Osteoblast (primary cell): ENCODE measurements at places on chromosomes 3 and 15. TPM values are rescaled to one million over a fixed set of nuclear protein-coding genes. Genes with fewer than 3 reads are reported as not detected.

DNA sequence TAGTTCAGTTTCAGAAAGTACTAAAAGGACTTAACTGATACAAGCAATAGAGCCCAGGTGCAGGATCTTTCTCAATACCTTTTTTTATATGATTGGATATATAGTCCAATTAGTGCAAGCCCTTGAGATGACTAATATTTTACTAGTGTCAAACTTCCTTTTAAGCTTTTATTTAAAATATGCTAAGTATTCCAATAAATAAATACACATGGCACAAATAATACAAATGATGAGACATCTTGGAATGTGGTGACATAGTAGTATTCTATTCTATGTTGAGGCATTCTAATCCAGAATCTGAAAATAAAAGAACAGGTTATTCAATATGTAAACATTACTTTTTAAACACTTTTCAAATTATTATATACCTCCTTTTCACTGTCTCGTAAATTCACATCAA, 670.0 kb downstream of the SI start:
- no peak overlapping the region for H3K27ac ChIP-seq
- H3K36me3 ChIP-seq: no peaks in the 10 kb centered on the region
- H3K27me3 ChIP-seq: no peaks in the 10 kb centered on the region

DNA sequence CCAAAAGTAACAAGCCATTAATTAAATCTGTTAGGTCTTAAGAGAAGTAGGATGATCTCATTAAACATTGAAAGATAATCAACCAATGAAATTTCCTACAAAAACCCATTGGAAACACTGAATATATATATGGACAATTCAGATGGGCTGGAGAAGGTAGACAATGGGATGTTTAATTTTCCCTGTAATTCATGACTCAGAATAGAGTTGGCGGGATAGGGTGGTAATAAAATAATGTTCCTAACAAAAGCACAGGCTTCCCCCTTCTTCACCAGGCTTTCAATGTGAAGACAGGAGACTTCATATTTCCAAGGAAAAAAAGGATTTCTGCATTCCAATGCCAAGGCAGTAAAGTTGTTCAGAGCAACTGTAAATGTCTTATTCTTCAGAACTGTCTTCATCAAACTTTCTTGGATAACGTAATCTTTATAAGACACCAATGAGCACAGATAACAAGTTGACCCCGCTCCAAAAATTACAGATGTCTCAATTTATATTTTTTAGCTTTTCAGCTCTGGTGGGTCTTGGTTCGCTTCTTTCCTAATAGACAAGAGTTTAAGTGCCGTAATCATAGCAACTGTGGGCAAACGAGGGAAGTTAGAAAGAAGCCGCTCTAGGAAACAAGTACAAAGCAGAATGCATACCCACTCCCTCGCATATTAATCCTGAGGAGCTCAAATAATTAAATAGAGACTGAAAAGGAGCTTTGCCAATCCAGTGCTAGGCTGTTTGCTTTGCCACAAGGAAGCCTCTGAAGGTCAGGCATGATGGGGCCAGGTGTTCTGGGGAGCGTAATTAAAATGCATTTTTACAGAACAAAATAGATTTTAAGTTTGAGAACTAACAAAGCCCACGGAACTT, 377.0 kb downstream of the FOXP1 start:
- DNase-seq: no peak
- no peak overlapping the region for H3K4me3 ChIP-seq
- no peaks in the 10 kb centered on the region for H3K36me3 ChIP-seq
- H3K4me1 ChIP-seq: peaks cover 27% of the 10 kb centered on the region
- no peak overlapping the region for H3K27ac ChIP-seq

Gene GPR149
- not detected in 2 replicates for total RNA-seq

- no peaks in the 10 kb centered on the region for H3K27me3 ChIP-seq
- DNase-seq: no peak
- no peak overlapping the region for H3K4me3 ChIP-seq
- H3K36me3 ChIP-seq: peaks cover 4% of the 10 kb centered on the region
- H3K4me1 ChIP-seq: peaks cover 22% of the 10 kb centered on the region
- peak overlapping the region; percentile 58 for H3K27ac ChIP-seq
Measured at GRCh38 chr15:32746116-32746857, 28.5 kb downstream of the GREM1 start.

- no peak overlapping the region for H3K4me3 ChIP-seq
Measured at GRCh38 chr3:12737319-12737718, 21.7 kb downstream of the TMEM40 start.

DNA sequence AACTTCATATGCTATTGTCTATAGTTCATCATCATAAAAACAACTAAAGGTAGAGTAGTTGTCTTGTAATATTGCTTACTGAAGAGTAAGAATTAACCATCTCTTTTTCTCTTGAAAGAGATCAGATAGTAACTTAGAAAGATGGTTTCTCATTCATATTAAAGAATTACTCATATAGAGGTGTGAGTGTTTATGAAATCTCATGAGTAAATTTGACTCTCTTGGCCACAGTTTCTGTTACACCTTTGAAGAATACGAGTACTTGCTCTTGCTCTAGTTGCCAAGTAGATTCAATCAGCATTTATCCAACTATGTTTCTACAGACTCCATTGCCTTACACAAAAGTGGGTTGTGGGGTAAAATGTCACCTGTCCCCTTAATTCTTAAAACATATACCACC, 247.4 kb upstream of the MANF start:
- no peak overlapping the region for H3K27ac ChIP-seq
- H3K4me3 ChIP-seq: no peak overlapping the region
- H3K27me3 ChIP-seq: no peaks in the 10 kb centered on the region
- no peaks in the 10 kb centered on the region for H3K4me1 ChIP-seq
- no peaks in the 10 kb centered on the region for H3K36me3 ChIP-seq

DNA sequence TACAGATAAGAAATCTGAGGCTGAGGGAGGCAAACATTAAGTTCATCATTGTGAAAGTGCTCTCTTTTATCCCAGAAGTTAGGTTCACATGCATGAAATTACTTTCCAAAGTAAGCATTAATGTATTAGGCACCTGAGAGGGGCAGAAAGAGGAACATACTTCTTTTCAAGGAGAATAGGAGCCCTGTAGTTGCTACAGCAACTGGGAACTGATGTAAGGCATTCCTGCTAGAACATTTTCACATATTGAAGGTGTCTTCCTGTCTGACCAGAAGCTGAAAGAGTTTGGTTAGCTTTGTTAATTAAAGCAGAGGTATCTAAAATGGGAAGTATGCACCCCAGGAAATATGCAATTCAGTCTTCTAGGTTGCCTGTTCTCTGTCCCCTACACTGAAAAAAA, 65.5 kb upstream of the ZBTB20 start:
- peaks cover 2% of the 10 kb centered on the region for H3K4me1 ChIP-seq
- DNase-seq: no peak
- H3K27me3 ChIP-seq: no peaks in the 10 kb centered on the region
- H3K36me3 ChIP-seq: no peaks in the 10 kb centered on the region

GRCh38 chr3:46845397-46845859, 17.8 kb downstream of the MYL3 start:
- no peak overlapping the region for H3K27ac ChIP-seq
- H3K36me3 ChIP-seq: no peaks in the 10 kb centered on the region
- no peaks in the 10 kb centered on the region for H3K27me3 ChIP-seq
- peaks cover 15% of the 10 kb centered on the region for H3K4me1 ChIP-seq
- DNase-seq: peak; percentile 95
- H3K4me3 ChIP-seq: peak overlapping the region; percentile 74

- no peak for DNase-seq
- no peaks in the 10 kb centered on the region for H3K27me3 ChIP-seq
- H3K36me3 ChIP-seq: no peaks in the 10 kb centered on the region
- H3K4me1 ChIP-seq: no peaks in the 10 kb centered on the region
- no peak overlapping the region for H3K4me3 ChIP-seq
- H3K27ac ChIP-seq: no peak overlapping the region
Measured at GRCh38 chr3:192352142-192352541, 375.2 kb downstream of the FGF12 start.

GRCh38 chr3:94887065-94887464, 824.2 kb downstream of the NSUN3 start:
- no peak overlapping the region for H3K4me3 ChIP-seq
- no peaks in the 10 kb centered on the region for H3K4me1 ChIP-seq
- H3K36me3 ChIP-seq: no peaks in the 10 kb centered on the region
- no peak overlapping the region for H3K27ac ChIP-seq
- no peak for DNase-seq

Gene LRRC34
- 2.2 and 2.4 TPM in 2 replicates for total RNA-seq

DNA sequence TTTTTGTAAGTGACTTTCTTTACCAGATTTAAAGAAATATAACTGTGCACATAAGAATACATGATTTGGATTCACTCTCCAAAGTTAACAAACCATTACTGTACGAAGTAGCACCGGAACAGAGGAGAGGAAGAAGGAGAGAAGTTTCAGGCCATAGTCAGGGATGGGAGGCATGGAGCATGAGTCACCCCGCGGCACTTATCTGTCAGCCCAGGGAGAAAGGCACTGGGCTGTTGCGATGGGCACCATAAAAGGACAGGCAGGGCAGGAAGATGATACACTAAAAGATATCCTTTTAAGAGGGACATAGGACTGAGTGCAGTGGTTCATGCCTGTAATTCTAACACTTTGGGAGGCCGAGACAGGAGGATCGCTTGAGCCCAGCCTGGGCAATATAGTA, 37.0 kb downstream of the TTC23 start:
- no peaks in the 10 kb centered on the region for H3K27me3 ChIP-seq
- DNase-seq: peak; percentile 59

Gene TLR9
- total RNA-seq: not detected in 2 replicates

DNA sequence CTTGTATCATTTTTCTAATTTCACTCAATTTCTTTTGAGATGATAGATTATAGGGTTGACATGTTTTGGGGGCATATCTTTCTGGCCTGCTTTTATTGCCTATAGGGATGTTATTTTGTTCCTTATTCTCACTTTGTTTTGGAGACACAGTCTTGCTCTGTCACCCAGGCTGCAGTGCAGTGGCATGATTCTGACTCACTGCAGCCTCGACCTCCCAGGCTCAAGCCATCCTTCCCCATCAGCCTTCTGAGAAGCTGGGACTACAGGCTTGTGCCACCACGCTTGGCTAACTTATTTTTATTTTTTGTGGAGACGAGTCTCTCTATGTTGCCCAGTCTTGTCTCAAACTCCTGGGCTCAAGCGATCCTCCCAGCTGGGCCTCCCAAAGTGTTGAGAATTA, 72.8 kb upstream of the FAN1 start:
- no peak overlapping the region for H3K27ac ChIP-seq
- H3K36me3 ChIP-seq: no peaks in the 10 kb centered on the region
- H3K4me3 ChIP-seq: no peak overlapping the region
- H3K27me3 ChIP-seq: no peaks in the 10 kb centered on the region

GRCh38 chr3:172716476-172716875, 5.6 kb upstream of the NCEH1 start:
- H3K36me3 ChIP-seq: no peaks in the 10 kb centered on the region
- no peak overlapping the region for H3K4me3 ChIP-seq
- H3K27ac ChIP-seq: no peak overlapping the region
- peaks cover 15% of the 10 kb centered on the region for H3K4me1 ChIP-seq
- no peaks in the 10 kb centered on the region for H3K27me3 ChIP-seq

- H3K4me1 ChIP-seq: no peaks in the 10 kb centered on the region
- no peak for DNase-seq
- no peaks in the 10 kb centered on the region for H3K27me3 ChIP-seq
- H3K36me3 ChIP-seq: no peaks in the 10 kb centered on the region
- no peak overlapping the region for H3K4me3 ChIP-seq
Measured at GRCh38 chr15:47955021-47955420, 165.8 kb upstream of the SLC24A5 start.

DNA sequence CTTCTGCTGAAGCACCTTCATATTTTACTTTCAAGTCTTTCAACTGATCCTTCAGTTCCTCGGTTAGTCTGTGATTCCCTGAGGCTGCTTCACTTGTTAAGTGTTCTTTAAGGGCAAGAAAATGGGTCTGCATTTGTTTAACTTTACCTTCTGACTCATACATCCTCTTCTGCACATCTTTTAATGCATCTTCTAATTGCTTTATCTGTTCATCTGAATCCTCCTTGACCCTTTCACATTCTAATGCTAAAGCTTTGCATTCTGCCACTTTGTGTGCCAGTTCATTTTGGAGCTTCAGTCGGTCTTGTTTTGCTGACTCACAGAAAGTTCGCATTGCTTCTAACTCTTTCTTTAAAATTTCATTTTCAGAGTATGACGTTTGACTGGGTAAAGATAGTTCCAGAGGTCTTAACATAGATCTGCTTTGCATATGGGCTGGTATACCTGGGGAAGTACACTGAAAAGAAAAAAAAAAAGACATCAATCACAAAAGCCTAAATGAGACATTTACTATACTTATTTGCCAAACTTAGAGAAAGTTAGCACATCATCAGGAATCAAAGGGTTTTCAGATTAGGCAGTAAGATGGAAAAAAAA, 94.3 kb downstream of the UACA start:
- H3K27ac ChIP-seq: no peak overlapping the region
- H3K36me3 ChIP-seq: peaks cover 83% of the 10 kb centered on the region
- H3K27me3 ChIP-seq: no peaks in the 10 kb centered on the region
- H3K4me3 ChIP-seq: no peak overlapping the region
- H3K4me1 ChIP-seq: peaks cover 3% of the 10 kb centered on the region

- H3K36me3 ChIP-seq: no peaks in the 10 kb centered on the region
- peaks cover 67% of the 10 kb centered on the region for H3K4me1 ChIP-seq
- peak; percentile 53 for DNase-seq
- peak overlapping the region; percentile 53 for H3K4me3 ChIP-seq
- peak overlapping the region; percentile 84 for H3K27ac ChIP-seq
- H3K27me3 ChIP-seq: no peaks in the 10 kb centered on the region
Measured at GRCh38 chr3:71244826-71245488, 338.6 kb downstream of the FOXP1 start.

GRCh38 chr3:186362988-186363387, 954 bp upstream of the DGKG start:
- no peak overlapping the region for H3K27ac ChIP-seq
- peaks cover 16% of the 10 kb centered on the region for H3K4me1 ChIP-seq
- no peak for DNase-seq
